Stimulated activated naive CD4-positive, alpha-beta T cell treated with Interleukin-2 at 50 U/mL for 16 hours (primary cell): ENCODE measurements at places on chromosomes 5 and 9.

GRCh38 chr5:108753877-108754276 lies 6.2 kb downstream of the FER start:
- no peak for DNase-seq

GRCh38 chr5:53013857-53014256 lies 24.7 kb downstream of the ITGA2 start:
- no peak for DNase-seq

GRCh38 chr5:129425031-129425430 lies 35.1 kb upstream of the ADAMTS19 start:
- no peak for DNase-seq

- DNase-seq = no peak
Observed at GRCh38 chr9:137303151-137303892, 1.3 kb upstream of the NRARP start.

DNA sequence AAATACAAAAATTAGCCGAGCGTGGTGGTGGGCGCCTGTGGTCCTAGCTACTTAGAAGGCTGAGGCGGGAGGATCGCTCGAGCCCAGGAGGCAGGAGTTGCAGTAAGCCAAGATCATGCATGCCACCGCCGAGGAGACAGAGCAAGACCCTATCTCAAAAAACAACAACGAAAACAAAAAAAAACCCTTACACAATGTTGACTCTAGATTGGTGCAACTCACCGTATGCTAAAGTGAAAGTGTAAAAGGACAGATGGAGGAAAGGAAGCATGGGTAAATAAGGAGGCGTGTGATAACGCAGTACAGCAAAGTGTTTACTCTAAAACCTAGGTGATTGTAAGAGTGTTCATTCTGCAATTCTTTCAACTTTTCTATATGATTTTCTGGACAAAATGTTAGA lies 15.9 kb upstream of the RUFY1 start:
- no peak for DNase-seq

DNA sequence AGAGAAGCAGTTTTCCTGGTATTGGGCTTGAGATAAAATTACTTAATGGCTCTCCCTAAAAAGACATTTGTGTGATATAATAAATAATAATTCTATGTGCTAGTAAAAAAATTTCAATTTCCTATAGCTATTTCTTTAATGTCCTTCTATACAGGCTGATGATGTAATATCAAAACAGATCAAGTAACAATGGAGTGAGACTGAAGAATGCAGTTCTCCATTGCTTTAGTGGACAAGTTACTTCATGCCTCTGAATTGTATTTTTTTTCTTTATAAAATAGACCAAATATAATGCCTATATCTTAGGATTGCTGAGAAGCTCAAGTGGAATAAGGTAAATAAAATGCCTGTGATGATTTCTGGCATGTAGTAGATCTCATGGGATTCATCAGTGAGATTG lies 35.6 kb upstream of the NEURL1B start:
- DNase-seq = no peak

DNA sequence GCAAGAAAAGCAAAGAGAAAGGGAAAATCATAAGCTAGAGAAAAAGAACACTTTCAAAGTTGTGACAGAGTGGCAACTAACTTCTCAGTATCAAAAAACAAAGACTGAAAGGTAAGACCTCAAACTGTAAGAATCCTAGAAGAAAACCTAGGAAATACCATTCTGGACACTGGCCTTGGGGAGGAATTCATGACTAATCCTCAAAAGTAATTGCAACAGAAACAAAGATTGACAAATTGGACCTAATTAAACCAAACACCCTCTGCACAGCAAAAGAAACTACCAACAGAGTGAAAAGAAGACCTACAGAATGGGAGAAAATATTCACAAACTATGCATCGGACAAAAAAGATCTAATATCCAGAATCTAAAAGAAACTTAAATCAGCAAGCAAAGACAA lies 79.1 kb downstream of the FEM1C start:
- DNase-seq = no peak

- DNase-seq = no peak
Observed at GRCh38 chr5:35082530-35082929, 34.8 kb upstream of the AGXT2 start.

- DNase-seq = no peak
Observed at GRCh38 chr5:82018462-82018861, 46.6 kb downstream of the ATG10 start.

DNA sequence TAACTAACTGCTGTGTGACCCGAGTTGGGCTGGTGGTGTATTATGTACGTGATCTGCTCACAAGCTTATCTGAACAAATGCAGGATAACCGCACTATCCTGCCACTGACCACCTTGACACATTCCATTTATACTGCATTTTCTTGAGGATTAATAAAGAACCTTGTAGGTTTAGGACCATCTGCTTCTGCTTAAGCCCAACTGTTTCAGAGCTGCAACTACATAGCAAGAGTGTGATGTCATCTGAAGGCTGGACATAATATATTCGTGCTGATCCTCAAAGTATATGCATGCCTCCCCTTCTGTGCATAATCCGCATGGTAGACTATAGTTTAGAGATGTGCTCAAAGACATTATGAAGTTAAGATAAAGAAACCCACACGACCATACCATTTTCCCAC lies 435.9 kb downstream of the BNC2 start:
- DNase-seq = no peak

- no peak for DNase-seq
Observed at GRCh38 chr5:170104710-170105109, 987 bp upstream of the FOXI1 start.

DNA sequence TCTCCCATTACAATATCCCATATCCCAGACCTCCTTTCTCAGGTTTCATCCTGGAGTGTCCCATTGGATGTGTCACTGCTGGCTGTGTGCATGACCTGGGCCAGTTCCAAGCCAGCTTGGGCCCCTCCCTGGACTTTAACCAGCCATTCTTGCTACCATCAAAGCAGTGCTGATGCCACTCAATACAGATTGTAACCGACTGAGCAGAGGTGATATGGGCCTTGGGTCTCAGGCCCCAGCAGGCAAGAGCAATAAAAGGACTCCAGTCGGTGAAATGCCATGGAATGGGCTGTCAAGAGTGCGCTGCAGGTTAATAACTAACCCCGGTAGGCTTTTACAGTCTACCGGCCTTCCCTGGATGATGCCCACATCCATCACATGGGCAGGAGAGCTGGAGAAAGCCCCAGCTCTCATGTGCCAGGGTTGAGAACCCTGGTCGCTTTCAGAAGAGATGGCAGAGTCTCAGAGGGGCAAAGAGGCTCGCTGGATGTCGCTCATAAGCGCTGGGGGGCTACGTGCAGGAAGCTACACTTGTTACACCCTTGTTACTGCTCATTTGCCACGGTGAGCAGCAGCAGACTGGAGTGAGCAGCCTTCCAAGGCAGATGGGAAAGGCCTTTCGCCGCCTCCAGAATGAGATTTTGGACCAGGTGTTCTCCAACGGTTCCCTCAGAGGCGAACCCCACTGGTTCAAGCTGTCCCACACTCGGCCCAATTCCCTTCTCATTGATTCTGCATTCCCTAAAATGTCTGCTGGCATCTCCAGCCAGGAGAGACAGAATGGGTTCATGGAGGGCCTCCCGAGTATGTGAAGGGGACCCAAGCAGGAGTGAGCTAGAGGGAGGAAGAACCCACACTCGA lies 13.2 kb downstream of the EPB41L4B start:
- no peak for DNase-seq
